Fibroblast of lung (primary cell): ENCODE measurements at places on chromosomes 5 and 9. TPM values are rescaled to one million over a fixed set of nuclear protein-coding genes. Genes with fewer than 3 reads are reported as not detected.

The TRIM36 gene
- under 0.01 and 0.33 TPM in 2 replicates for total RNA-seq

The SLC25A2 gene
- total RNA-seq = 0.66 TPM in 1 of 2 replicates, not detected in the other

The CARD9 gene
- 1.0 and 3.3 TPM in 2 replicates for total RNA-seq

The PIP5K1B gene
- total RNA-seq = under 0.01 TPM in 2 replicates

The CCDC187 gene
- total RNA-seq = not detected in 2 replicates

The HNRNPH1 gene
- 630 and 689 TPM in 2 replicates for total RNA-seq

The ZNF354C gene
- total RNA-seq = 11.8 and 12.4 TPM in 2 replicates

The PKD2L2 gene
- 0.26 TPM in 1 of 2 replicates, not detected in the other for total RNA-seq

The ARL15 gene
- total RNA-seq = 20.5 and 28.7 TPM in 2 replicates

The JAKMIP2 gene
- 0.51 and 1.3 TPM in 2 replicates for total RNA-seq

The SLC6A7 gene
- not detected in 2 replicates for total RNA-seq
